ENCODE measurements at places on chromosomes 4 and X.

GRCh38 chrX:40483502-40483901 lies 97.3 kb upstream of the ATP6AP2 start:
- DNase-seq, result no peak

- no peak for DNase-seq
Measured at GRCh38 chr4:120158046-120158445, 91.4 kb upstream of the MAD2L1 start.

- no peak for DNase-seq
Measured at GRCh38 chr4:41598580-41598979, 60.6 kb downstream of the LIMCH1 start.

DNA sequence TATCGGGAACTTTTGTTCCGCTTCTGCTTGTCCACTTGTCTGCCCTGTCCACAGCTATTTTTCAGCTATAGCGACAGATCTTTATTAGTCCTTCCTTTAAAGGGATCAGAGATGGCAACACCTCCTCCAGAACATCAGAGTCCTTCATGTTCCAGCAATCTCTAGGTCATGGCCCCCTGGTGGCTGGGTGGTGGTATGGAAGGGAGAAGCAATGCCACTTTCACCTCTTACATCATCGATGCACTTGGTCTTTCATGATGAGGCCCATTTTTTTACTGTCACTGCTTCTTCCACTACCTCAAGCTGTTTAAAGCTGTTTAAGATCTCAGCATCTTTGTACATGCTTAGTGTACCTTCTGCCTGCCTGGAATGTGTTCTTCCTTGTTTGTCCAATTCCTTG lies 106.7 kb downstream of the ARHGAP6 start:
- peak; percentile 4 for DNase-seq

DNA sequence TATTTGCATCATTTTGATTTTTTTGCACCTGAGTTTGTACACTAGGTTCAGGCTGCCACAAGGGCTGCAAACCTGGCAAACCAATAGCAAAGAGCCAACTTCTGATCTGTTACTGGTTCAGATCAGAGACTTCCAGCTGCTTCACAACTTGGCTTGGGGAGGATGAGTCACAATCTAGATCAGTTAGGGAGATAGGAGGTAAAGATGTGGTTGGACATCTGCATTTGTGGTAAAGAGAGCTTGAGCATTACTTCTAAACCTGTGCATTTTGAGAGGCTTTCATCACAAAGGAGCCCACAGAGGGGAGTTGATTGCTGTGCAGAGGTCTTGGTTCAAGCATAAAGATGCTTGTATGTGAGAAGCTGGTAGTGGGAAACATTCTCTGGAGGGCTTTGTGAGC lies 34.5 kb downstream of the LINC00632 start:
- peak; percentile 4 for DNase-seq

Data from T-helper 2 cell treated with Interferon-gamma antibody and Interleukin-4, amounts not matched to agents 5 μg/mL and 100 μg/mL, for 36 hours (primary cell).